ENCODE measurements at places on chromosomes 3 and 15.

- DNase-seq = no peak
Measured at GRCh38 chr3:123110976-123111615, 44.3 kb downstream of the PDIA5 start.

GRCh38 chr3:52469001-52469400, 13.6 kb downstream of the NISCH start:
- no peak for DNase-seq

GRCh38 chr3:139292711-139293664, 50.8 kb upstream of the MRPS22 start:
- DNase-seq = no peak

DNA sequence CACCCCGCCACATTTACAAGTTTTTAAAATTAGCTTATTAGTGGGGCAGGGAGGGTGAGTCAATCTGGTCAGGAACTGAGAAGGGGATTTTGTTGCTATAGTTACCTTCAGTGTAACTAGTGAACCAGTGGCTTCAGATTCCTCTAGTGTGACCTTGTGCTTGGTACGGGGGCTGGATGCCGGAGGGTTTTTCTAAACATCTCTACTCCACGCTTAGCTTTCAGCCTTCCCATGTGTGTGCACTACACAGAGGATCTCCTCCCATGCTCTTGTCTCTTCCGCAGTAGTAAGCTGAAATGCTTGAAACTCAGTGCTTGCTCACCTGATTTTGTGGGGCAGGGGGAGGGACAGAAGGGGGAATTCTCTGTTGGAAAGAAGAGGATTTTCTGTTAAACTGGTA, 67.9 kb upstream of the AKAP13 start:
- no peak for DNase-seq

DNA sequence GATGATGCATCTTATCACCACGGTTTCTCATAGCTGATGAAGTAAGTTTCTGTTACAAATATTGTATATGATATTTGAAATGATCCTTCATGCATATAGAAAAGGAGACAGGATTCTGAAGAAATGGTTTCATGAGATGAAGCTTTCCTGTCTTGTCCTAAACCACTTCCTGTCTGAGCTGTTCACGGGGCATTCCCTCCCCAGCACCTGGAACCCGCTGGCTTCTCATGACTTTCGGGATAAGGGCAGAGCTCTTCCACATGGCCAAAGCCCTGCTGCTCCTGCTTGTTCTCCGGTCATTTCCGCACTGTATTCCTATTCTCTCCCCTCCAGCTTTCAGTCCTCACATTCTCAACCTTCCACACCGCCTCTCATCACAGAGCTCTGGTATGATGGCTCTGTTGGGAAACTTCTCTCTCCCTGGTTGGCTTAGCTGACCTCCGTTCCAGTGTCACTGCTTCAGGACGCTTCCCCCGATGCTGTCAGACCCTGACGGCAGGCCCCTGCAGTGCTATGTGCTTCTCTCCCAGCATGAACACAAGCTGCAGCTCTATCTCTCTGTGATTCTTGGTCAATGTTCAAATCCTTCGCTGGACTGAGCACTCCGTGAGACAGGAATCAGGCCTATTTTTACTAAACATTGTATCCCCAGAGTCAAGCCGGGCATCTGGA, 86.9 kb upstream of the HERC1 start:
- no peak for DNase-seq

Measured in hematopoietic multipotent progenitor cell treated with erythropoietin and hydrocortisone succinate and interleukin-3 and kit ligand, for 4 days (in vitro differentiated cells).